T-helper 2 cell (primary cell): ENCODE measurements at places on chromosomes 7 and 10.
A peak's percentile ranks its signal among the peaks of the same experiment; 100 is the strongest.

- DNase-seq: no peak
Measured at GRCh38 chr10:69567920-69568319, 5.3 kb downstream of the NEUROG3 start.

DNA sequence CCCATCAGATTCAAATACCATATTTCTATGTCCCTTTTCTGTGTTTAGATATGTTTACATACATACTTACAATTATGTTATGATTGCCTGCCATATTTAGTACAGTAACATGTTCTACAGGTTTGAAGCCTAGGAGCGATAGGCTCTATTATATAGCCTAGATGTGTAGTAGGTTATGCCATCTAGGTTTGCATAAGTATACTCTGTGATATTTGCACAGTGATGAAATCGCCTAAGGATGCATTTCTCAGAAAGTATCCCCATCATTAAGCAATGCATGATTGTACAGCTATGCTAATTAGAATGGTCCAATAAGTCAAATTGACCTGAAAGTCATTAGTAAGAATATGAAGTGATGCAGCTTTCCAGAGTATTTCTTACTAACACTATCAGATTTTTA is 1171.7 kb upstream of the LRRTM3 start:
- no peak for DNase-seq

- DNase-seq: no peak
Measured at GRCh38 chr10:82240408-82240807, 365.4 kb downstream of the NRG3 start.

DNA sequence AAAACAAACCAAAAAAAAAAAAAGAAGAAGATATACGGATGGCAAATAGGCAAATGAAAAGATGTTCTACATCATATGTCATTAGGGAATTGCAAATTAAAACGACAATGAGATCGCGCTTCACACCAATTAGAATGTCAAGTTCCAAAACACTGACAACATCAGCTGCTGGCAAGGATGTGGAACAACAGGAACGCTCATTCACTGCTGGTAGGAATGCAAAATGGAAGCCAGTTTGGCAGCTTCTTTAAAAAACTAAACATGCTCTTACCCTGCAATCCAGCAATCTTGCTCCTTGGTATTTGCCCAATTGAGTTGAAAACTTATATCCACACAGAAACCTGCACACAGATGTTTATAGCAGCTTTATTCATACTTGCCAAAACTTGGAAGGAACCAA is 34.8 kb downstream of the CALML5 start:
- DNase-seq: no peak

DNA sequence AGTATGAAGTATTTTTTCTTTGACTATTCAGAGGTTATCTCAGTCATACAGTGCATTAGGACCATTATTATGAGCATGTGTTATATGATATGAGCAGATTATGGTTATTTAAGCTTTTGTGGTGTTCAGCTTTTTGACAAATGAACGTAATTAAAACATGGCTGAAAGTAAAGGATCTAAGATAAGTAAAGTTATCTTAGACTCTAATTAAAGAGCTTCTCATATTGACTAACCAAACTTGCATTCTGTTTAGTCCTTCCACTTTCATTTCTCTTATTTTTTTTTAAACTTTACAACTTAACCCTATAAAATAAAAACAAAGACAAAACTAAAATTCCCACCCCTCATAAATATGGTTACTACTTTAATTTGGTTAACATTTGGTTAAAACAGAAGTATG is 6.9 kb upstream of the GPR85 start:
- DNase-seq: no peak

- no peak for DNase-seq
Measured at GRCh38 chr10:50231515-50232260, 19.6 kb downstream of the ASAH2 start.

GRCh38 chr10:95475003-95475383 is 86.2 kb downstream of the SORBS1 start:
- DNase-seq: no peak

DNA sequence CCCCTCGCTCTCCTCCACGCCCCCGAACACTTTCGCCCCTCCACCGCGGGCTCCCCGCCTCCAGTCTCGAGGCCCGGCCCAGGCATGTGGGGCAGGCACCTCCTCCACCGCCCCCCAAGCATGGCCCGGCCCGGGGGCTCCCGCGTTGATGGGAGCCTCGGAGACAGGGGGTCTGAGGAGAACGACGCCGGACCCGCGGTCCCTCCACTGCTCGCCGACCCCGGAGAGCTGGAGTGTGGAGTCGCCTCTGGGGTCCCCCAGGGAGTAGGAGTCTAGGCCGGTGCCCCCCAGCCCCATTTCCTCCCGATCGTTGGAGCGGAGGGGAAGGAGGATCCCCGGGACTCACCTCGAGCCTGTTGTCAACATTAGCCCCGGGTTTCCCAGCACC is 206 bp downstream of the UPF2 start:
- DNase-seq: peak; percentile 55
